ENCODE measurements at places on chromosomes 6 and 20.

- DNase-seq: no peak
Observed at GRCh38 chr20:21190869-21191268, 65.0 kb downstream of the KIZ start.

- no peak for DNase-seq
Observed at GRCh38 chr6:26576407-26576843, 20.3 kb upstream of the ABT1 start.

GRCh38 chr6:84441456-84441855 lies 214.0 kb upstream of the CEP162 start:
- DNase-seq: no peak

- DNase-seq: no peak
Observed at GRCh38 chr6:33410711-33411631, at the start of gene PHF1. PHF1 (plus strand) TSS chr6:33411014; CDS start chr6:33412264, 1,250 bp downstream.

- DNase-seq: no peak
Observed at GRCh38 chr6:88641178-88641903, 322.1 kb downstream of the RNGTT start.

- DNase-seq: no peak
Observed at GRCh38 chr6:27414996-27415395, 26.4 kb downstream of the ZNF391 start.

DNA sequence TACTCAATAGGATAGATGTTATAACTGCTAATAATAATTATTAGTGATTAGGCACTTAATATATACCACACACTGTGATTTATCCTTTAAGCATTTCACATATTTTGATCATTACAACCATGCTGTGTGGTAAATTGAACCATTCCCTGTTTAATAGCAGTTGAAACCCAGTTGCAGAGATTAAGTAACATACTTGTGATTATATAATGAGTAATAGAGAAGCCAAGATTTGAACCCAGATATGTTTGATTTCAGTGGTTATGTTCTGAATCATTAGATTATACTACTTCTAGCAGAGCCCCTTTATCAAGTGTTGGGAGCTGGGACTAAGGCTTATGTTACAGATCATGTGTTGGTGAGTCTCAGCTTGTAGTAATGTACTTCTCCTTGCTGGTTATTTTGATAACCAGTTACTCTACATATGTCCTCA lies 44.1 kb downstream of the STK4 start:
- no peak for DNase-seq

DNA sequence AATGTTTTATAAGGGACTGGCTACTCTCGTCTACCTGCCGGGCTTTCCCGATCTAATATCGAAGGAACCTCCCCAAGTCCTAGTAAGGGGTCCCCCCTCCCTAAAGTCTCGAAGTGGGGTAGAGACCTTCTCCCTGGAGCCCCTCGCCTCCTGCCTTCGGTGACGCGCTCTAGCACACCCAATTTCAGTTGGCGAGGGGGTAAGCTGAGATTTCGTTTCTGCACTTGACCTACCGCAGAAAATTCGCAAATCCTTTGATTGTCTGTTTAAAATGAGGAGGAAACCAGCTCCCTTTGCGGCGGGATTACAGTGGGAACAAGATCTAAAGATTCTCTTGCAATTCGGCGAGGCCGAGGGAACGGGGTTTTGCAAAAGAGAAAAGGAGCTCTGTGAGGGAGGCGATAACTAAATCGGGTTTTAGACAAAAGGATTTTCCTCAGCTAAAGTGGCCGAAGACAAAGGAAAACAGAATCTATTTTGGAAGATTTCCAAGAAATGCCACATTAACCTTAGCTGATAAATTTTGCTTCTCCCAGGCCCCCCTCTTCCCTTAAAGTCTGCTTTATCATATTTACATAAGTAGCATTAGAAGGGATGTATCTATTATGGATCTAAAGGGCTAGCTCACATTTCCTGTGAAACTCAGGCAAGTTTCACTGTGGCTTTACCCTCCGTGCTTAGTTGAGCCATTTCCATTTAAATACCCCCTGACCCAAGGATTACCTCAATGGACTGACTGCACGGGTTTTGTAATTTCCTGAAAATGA lies 8.4 kb downstream of the SIM1 start:
- no peak for DNase-seq

DNA sequence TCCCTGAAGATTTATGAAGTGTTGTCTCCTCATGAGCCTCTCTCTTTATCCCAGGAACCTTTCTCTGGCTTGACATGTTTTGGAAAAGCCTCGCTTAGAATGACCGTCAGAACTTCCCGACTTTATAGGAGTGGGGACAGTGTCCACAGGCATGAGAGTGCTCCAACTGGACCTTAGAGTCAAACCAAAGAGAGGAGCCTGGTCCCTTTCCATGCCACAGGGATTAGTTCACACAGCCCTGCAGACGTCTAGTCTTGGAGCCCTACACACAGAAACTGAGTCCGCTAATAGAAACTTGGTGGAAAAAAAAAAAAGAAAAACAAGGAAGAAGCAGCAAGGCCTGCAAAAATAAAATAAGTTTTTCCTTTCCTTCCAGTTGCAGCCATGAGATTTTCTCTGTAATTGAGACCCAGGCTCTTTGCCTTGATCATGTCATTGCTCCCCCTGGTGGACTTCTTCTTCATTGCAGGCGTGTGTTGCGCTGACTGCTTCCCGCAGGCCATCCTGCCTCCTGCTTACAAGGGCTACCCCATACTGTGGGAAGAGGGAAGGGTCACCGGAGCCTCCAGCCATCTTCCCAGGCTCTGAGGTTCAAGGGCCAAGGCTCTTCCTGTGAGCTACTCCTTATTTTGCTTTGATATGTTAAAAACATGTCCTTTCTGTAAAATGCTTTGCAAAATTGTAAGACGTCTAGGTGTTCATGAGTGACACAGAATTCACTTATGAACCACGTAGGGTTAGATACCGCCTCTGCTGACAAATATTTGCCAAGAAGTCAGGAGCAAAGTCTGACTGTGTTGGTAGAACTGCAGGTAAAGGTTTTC lies 201.0 kb downstream of the UST start:
- DNase-seq: peak; percentile 66

DNA sequence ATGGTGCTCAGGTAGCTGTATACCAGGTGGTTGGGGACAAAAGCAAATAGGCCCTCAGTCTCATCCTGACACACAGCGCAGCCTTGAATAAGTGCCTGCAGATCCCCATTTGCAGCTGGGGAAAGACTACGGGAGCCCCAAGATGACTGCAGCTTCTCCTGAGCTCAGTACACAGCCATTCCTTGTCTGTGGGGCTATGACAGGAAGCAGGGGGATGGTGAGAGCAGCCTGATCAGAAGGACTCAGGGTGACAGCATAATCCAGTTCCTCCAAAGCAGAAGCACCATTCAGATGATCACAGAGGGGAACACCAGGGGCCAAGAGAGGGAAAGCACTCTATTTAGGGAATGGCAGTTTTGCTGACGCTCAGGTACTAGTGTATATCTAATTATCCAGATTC lies 104.8 kb upstream of the MOCS1 start:
- DNase-seq: no peak

DNA sequence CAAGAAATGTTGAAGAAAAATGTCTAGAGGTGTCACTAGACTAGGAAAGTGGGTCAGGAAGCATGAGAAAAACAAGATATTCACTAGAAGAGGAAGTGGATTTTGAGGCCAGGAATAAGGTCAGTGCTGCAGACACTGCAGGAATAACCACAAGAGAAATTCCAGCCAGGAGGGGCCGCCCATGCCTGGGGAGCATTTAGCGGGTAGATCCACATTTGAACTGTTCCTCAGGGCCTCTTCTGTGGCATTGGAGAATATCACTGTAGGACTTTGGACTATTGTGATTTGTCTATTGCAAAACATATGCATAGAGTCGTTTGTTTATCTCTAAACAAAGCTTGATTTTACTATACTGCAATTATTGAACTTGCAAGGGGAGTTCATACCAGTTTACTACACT lies 49.6 kb upstream of the CCDC28A start:
- DNase-seq: no peak

DNA sequence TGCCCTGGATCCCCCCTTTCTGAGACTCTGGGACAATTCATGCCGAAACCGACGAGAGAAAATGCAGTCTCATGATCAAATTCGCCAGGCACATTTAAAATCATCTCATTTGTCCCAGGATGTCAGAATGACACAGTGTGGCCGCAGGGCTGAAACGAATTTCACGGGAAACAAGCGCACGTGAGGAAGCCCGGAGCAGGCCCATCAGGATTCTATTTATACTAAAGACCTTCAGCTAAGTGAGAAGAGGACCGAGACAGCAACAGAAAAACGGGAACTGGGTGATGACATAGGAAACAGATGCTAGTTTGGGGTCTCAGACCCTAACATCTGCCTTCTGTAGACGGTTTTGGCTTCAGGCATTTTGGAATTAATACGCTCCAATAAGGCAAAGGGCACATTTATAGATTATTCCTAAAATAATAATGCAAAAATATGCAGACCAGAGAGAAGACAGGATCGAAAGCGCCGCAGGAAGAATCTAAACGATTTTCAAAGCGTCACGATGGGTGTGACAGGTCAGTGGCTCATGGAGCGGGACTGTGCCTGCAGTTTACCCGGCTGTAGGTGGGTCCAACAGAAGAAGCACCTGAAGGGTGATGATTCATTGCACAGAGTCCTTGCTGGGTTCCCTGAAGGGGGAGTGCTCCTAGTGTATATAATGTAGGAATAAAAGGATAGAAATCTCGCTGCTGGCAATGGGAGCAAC lies 80.8 kb upstream of the MPC1 start:
- no peak for DNase-seq

DNA sequence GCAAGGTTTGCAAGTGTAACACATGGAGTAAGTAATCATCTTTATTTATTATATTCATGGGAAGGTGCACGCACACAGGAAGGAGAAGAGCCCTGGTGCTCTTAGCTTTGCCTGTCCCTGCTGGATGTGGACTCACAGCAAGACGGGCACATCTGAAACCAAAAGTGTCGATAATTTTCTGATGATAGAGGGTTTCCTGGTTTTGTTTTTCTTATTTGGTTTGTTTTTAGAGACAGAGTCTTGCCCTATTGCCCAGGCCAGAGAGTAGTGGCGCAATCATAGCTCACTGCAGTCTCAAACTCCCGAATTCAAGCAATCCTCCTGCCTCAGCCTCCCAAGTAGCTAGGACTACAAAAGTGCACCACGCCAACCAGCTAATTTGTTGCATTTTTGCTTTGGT lies 7.8 kb upstream of the KHDC1L start:
- no peak for DNase-seq

DNA sequence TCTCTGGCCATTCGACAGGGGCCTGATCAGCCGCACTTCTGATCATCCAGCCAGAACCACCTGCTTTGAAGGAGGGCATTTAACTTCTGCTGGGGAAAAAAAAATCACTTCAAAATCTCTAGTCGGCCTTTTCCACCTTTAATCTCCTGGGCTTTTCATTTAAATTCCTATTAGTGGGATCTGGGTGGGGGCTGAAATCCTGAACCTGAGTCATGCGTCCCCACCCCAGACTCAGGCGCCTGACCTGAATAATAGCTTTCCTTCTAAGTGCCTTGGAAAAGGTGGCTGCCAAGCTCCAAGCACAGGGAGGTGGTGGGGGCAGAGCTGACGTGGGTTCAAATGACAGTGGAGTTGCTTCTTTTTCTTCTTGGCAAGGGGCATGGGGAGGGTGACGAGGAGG lies 246.0 kb upstream of the EXOC2 start:
- DNase-seq: no peak

Data from NCI-H446 (cell line).